GM03348 (cell line): ENCODE measurements at places on chromosomes 7 and 10.

GRCh38 chr10:132654708-132655661 is 117.4 kb downstream of the INPP5A start:
- peak; percentile 92 for DNase-seq

GRCh38 chr10:70455213-70455630 is 13.7 kb upstream of the NODAL start:
- no peak for DNase-seq

DNA sequence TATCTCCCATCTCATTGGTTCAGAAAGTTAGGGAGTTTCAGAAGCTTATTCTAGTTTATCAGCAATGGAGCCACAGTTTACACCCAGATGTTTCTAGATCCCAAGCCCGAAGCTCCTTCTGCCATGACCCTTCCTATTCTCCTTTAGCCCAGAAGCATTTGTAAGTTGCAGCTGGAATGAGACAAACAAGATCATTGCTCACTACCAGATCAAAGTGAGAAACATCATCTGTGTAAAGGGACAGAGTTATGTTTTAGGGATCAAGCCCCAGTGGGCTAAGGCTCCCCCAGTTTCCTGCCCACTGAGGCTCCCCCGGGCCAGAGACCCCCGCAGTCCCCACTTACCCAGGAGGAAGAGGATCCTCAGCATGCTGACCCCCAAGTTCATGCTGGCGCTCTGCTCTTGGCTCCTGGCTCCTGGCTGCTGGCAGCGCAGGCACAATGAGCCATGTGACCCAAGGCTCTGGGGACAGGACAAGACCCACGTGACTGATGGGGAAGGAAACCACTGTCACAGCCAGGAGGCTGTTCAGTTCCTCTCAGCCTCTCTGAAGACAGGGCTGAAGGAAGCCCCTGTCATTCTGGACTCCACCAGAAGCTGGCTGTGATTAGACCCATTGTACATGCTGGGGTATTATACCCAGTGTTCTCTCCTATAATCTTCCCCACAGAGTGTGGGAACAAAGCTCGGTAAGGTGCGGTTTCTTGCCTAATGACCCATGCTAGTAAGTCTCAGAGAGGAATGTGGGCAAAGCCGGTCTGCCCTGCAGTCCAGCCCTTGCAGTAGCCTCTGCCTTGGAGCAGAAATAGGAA is at the start of gene TMEM273:
TMEM273 (minus strand) TSS at position 442 of the 812 bp plus-strand sequence; CDS start at position 387, 55 bp downstream.
- no peak for DNase-seq

GRCh38 chr7:76359978-76360638 is 1.3 kb upstream of the YWHAG start:
- no peak for DNase-seq

GRCh38 chr10:62578916-62579315 is 204.7 kb downstream of the ZNF365 start:
- no peak for DNase-seq

GRCh38 chr7:7570584-7570983 is 3.9 kb downstream of the MIOS start:
- no peak for DNase-seq

DNA sequence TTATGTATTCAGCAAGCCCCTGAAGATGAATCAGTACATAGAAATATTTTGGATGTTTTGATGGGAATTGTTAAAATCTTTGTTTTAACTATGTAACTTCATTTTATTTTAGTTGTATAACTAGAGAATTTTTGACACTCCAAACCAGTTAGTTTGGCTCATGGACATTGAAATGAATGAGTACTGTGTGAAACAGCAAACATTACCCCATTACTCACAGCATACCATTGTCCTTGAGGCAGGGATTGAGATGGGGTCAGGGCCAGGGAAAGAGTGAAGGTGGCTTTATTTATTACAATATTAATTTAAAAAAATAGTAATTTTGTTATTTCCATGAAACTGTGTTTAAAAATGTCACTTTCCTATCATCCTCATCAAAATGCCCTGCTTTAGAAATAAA is 4.8 kb upstream of the BMPER start:
- DNase-seq: peak; percentile 57

DNA sequence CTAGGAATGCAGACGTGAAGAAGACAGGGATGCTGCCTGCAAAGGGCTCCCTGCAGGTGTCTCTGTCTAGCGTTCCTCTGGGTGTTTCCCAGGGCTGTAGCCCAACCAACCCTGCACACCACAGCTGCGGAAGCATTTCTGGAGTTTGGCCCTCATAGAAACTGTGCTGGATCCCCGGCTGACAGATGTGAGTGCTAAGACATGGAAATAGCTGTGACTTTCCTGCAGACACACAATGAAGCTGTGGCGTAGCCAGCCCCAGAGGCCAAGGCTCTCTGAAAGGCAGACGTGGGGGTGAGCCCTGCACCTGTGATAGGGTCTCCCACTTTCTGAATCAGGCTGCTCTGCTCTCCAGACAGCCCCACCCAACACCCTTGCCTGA is 44.8 kb downstream of the ADCYAP1R1 start:
- no peak for DNase-seq

DNA sequence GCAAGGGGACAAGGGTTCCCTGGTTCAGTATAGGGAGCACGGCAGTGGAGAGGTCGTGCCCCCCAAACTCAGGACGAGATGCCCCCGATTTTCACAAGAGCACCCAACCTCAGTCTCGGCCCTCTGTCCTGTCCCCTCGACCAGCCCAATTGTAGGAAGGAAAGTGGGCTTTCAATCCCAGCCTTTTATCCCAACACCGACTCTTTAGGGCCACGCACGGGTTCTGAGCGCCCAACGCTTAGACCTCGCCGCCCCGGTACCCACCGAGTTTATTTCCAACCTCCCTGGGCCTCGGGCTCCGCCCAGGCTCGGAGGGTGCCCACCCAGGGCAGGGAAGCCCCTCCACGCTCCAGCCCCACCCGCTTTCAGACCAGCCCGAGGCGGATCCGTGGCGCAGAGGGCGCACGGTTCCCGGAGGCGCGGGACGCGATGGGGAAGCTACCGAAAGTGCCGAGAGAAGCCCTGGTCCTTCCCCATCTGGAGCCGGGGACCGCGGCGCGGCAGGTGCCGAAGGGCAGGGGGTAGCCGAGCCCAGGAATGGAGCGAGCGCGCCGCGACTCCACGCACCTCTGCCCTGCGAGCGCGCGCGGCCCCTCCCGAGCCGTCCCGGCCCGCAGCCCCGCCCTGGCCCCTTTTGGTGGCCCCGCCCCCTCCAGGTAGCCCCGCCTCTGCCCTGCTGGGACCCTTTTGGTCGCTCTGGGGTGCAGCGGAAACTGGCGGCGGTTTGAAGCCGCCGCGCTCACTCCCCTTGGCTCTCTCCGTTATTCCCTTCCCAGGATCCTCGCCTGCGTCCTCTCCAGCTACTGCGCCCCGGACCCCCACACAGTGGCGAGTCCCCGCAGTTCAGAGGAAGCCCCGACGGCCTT is 20.4 kb downstream of the GRID2IP start:
- DNase-seq: no peak
